AG08395 (cell line): ENCODE measurements at places on chromosomes 3 and 15.

DNA sequence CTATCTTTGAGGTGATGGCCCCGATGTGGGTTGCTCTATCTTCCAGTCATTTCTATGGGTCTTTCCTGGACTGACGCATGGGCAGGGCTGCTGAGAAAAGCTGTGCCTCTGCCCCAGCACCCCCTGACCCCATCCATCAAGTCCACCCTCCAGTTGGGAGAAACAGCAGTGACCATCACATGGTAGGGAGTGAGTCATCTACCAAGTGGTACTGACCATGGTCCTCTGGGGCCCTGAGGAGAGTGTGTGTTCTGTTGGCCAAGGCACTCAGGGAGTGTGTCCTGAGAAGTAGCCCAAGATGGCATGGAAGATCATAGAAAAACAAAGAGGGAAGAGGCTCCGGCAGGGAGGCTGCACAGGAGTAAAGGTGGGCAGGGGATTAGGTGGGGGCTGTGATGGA is 1.6 kb upstream of the DNAH1 start:
- DNase-seq: no peak

DNA sequence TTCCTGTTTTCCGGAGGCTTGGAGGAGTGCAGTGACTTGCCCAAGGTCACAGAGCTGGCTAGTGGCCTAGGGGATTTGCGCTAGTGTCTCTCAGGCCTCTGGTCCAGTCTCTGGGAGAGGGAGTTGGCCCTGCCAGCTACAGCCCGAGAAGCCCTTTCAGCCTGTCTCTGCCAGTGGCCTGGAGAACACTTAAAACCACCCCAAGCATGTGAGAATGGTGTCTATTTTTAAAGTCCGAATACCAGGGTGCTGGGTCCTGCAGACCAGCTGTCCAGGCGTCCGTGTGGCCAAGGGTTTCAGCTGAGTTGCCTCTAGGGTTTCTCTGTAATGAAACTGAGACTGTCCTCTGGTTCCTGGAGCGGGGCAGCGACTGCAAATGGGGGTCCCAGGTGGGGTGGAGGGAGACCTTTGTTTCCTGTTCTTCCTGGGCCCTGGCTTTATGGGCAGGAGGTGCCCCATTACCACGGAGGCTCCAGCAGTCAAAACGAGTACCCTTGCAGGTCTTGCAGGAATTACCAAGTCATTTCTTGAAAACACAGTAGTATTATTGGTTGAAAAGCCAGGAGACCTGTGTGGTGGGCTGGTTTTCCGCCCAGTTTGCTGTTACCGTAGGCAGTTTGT is 2.2 kb downstream of the CAND2 start:
- no peak for DNase-seq

- no peak for DNase-seq
Measured at GRCh38 chr3:32455609-32456428, 46.8 kb downstream of the CMTM6 start.

GRCh38 chr15:25331860-25332259 is 107.0 kb downstream of the UBE3A start:
- no peak for DNase-seq

GRCh38 chr15:78272316-78272715 is 8.0 kb downstream of the DNAJA4 start:
- no peak for DNase-seq

DNA sequence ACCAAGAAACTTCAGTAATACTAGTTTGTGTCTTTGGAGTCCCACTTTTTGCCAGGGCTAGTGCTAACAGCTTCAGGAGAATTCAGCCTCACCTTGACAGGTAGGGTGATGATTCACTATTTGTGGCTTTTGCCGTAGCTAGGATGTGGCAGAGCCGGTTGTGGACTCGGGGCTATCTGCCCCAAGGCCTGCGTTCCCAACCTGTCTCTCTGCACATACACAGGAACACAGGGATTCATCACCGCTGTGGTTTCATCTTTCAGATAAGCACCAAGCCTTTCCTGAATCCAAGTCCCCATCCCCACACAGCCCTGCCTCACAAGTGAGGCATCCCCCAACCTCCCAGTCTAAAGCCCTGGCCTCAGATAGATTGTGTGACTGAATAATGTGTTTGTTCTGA is 45.2 kb upstream of the POLG start:
- no peak for DNase-seq

DNA sequence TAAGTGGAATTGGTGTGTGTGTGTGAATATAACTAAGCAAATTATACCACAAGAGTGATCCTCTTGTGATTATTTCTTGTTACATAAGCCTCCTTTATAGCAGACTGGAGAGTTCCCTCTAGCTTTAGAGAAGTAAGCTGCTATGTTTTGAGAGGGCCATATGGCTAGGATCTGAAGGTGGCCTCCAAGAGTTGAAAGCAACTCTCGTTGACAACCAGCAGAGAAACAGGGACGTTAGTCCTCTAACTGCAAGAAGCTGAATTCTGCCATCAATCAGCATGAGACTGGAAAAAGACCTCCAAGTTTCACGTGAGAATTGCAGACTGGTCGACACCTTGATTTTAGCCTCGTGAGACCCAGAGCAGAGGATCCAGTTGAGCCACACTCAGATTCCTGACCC is 278.5 kb upstream of the ZNF717 start:
- DNase-seq: no peak

- DNase-seq: peak; percentile 43
Measured at GRCh38 chr15:69903470-69904469, 193.9 kb downstream of the TLE3 start.

DNA sequence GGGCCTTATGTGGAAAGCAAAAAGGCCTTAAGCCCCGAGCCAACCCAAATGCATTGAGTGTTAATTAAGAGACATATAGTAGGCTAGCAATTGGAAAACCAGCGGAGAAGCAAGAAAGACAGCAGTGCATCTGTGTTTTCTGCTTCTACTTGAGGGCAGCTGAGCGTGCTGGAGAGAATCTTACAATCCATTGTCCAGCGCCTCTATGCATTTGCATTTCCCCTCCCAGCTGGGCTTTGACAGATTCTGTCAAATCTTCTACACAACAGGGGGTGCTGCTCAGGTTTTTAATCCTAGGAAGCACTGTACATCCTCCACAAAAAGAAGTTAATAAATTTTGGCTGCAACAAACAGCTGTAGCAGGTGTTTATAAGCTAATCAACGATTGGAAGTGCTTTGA is 23.9 kb downstream of the SSR3 start:
- DNase-seq: no peak

- DNase-seq: no peak
Measured at GRCh38 chr15:41511331-41511898, 2.2 kb downstream of the LTK start.

GRCh38 chr3:122892118-122892960 is 97.5 kb downstream of the SLC49A4 start:
- no peak for DNase-seq

DNA sequence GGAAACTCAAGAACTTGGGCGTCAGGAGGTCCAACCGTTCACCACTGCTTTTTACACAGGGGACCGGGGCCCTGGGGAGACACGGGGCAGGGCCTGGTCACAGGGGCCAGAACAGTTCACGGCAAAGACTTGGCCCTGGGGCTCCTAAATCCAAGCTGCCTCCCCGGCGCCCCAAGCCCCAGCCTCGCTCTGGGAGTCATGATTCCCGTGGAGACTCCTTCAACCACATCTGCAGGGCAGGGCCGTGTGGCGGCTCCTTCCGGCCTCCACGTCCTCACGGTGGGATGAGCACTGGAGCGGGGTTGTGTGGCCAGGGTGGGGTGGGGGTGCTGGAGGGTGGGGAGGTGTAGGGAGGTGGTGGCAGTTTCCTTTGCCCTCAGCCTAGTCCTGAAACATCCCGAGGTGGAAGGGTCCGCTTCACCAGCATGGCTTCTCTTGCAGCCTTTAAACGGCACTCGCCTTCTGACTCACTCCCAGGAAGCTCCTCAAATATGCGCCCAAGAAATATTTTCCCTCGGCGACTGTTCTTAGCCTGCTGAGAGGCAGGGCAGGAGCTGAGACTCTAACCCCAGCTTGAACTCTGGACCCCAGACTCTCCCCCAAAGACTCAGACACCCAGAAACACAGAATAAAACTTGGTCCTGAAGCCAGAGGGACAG is 1.8 kb downstream of the MUC4 start:
- peak; percentile 41 for DNase-seq

GRCh38 chr3:120498556-120499346 is 48.0 kb upstream of the FSTL1 start:
- DNase-seq: peak; percentile 88

- no peak for DNase-seq
Measured at GRCh38 chr3:168611826-168612225, 516.1 kb upstream of the GOLIM4 start.

GRCh38 chr3:128100161-128100560 is 23.5 kb downstream of the RUVBL1 start:
- DNase-seq: no peak

DNA sequence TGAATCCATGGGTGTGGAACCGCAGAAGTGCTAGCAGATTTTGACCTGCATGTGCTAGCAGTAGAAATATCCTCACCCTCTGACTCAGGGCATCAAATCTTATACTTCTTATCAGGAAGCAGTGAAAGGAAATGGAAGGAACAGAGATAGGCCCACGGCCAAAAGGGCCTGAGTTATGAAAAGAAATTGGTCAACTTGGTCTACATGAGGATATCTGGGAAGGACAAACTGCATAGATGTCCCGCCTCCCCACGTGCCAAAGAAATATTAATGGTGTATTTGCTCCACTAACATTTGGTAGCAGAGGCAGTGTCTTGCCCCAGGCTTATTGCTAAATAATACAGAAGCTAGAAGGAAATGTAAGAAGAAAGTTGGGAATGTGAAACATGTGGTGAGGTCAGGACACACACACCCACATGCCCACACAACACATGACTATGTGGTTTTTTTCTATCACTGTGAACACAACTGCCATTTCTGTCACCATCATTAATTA is 93.6 kb upstream of the COL8A1 start:
- DNase-seq: peak; percentile 50

- DNase-seq: no peak
Measured at GRCh38 chr3:183845090-183845489, 19.7 kb upstream of the MAP6D1 start.

DNA sequence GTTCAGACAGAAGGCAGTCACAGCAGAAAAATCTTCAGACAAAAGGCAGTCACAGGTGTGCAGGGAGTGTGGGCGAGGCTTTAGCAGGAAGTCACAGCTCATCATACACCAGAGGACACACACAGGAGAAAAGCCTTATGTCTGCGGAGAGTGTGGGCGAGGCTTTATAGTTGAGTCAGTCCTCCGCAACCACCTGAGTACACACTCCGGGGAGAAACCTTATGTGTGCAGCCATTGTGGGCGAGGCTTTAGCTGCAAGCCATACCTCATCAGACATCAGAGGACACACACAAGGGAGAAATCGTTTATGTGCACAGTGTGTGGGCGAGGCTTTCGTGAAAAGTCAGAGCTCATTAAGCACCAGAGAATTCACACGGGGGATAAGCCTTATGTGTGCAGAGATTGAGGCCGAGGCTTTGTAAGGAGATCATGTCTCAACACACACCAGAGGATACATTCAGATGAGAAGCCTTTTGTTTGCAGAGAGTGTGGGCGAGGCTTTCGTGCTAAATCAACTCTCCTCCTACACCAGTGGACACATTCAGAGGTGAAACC is 27.6 kb downstream of the ZNF589 start:
- DNase-seq: no peak

GRCh38 chr3:59388555-59389270 is 338.9 kb upstream of the CFAP20DC start:
- DNase-seq: no peak

- DNase-seq: no peak
Measured at GRCh38 chr15:98905963-98906711, 101.5 kb downstream of the PGPEP1L start.

DNA sequence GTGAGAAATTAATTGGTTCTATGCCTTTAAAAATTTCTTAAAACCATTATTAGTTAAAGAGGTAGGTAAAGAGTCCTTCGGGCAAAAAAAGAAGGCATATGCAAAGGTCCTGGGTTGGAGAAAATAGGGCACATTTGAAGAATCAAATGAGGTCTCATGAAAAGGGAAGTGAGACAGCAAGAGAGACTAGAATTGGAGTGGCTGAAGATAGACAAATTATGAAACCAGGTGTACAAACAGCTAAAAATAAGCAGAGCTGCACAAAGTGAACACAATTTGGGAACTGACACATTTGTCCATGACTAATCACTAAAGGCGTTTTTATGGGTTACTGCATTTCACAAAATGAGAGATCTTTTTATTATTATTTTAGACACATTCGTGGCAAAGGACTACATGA is 581.2 kb downstream of the PYDC2 start:
- DNase-seq: no peak

DNA sequence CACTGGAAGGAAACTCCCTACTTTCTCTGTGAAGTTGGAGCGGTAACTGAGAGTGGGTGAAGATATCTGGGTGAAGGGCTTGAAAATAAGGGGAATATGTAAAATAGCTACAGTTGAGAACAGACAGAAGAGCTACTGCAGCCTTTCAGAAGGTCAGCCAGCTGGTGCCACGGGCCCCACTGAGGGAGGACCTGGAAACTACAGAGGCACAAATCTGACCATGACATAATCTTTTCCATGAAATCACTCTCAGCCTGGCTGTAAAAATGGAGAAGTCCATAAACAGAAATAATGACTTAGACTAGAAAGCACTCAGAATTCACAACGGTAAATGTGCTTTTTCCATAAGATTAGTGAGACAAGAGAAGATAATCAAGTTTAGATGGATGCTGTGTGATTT is 46.4 kb downstream of the ST3GAL6 start:
- no peak for DNase-seq

DNA sequence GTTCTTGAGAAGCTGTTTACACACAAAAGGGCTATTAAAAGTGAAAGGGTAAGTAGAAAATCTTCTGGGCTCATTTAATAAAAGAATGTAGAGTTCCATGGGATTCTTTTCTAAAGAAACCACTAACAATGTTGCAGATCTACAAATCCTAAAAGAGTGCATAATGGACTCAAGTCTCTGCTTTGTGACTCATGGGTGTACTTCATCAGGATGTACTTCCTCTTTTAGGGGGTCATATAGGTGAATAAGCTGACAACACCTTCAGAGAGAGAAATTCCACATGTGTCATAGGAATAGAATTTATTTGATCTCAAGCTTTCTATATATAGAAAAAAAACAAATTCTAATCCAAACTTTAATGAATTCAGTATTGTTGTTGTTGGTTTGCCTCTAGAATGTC is 355.5 kb downstream of the TIGIT start:
- DNase-seq: peak; percentile 26

GRCh38 chr3:166864473-166865467 is 515.3 kb downstream of the ZBBX start:
- no peak for DNase-seq

DNA sequence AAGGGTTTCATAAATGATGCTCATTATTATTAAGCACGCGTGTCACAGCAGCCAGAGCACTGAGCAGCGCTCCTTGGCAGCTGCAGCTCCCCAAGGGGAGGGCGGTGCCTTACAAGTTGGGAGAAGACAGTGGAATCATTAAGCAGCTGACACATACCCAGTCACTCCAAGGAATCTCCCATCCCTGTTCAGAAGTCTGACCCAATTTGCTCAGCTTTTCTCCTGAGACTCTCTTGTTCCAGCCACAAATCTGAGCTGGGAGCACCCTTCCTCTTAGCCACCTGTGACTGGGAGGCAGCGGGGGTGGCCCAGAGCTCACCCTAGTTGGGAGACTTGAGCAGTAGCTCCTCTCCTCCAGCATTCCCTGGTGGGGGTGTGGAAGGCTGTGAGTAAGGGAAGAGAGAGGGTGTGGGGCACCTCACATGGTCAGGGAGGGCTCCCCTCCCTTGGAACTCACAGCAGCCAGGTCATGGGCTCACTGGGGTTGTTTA is 64.3 kb downstream of the DUT start:
- DNase-seq: peak; percentile 91

- DNase-seq: no peak
Measured at GRCh38 chr3:65873028-65873427, 165.7 kb downstream of the MAGI1 start.
